Stimulated activated CD4-positive, alpha-beta T cell treated with anti-CD3 and anti-CD28 coated beads, Interleukin-1b, Interleukin-23, amount 100 ng/mL, for 48 hours (primary cell): ENCODE measurements at places on chromosomes 12 and 14.

GRCh38 chr12:56256326-56256960 is 1.7 kb downstream of the ANKRD52 start:
- DNase-seq: no peak

- no peak for DNase-seq
Observed at GRCh38 chr12:109673379-109673778, 40.2 kb upstream of the FAM222A start.

DNA sequence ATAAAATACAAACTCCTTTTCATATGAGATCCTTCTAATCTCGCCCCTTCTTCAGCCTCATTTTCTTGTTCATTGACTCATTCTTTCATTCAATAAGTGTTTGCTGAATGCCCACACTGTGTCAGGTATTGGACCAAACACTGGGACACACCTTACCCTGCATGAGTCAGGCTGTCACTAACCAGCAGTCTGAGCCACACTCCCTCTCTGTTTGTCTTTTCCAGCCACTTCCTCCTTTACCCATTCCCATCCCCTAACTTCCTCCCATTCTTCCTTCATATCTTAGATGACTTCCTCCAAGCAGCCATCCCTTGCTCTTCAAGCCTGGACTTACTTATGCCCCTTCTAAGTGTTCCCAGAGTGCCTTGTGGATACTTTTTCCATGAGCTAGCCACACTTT is 27.0 kb upstream of the HIF1A start:
- DNase-seq: peak; percentile 34

- DNase-seq: no peak
Observed at GRCh38 chr14:71498212-71498611, 434.0 kb upstream of the RGS6 start.

- no peak for DNase-seq
Observed at GRCh38 chr12:91732086-91732485, 413.6 kb downstream of the BTG1 start.

GRCh38 chr12:129959889-129960288 is 56.1 kb upstream of the TMEM132D start:
- DNase-seq: no peak

DNA sequence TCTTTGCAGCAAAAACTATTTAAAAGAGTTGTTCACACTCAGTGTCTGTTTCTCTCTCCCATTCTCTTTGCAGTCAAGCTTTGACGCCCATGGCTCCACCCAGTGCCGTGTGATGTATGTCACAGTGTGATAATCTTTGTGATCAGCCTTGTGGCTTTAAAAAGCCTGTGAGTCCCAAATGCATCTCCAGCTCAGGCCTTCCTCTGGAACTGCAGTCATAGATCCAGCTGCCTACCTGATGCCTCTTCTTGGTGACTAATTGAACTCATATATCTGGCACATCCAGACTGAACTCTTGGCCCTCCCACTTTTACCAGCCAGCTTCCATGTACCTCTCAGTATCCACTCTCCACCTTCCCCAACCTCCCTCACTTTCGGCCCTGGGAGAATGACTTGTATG is 182.8 kb upstream of the ARHGAP5 start:
- no peak for DNase-seq

DNA sequence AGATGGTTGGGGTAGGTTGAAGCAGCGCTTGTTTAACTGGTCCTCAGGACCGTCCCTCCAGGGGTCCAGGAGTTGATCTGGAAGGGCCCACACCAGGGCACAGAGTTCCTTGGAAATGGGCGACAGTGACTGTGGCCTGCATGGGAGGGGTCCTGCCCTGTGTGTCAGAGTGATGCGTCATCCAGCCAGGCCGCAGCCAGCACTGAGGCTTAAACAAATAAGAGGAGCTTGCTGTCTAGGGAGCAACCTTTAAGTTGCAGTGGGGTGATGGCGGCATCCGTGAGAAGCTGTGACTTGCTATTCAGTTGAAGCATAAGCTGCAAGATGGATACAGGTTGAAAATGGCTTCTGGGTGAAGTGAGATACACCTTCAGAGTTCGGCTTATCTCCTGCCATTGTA is 20.2 kb downstream of the DCAF4 start:
- DNase-seq: no peak

DNA sequence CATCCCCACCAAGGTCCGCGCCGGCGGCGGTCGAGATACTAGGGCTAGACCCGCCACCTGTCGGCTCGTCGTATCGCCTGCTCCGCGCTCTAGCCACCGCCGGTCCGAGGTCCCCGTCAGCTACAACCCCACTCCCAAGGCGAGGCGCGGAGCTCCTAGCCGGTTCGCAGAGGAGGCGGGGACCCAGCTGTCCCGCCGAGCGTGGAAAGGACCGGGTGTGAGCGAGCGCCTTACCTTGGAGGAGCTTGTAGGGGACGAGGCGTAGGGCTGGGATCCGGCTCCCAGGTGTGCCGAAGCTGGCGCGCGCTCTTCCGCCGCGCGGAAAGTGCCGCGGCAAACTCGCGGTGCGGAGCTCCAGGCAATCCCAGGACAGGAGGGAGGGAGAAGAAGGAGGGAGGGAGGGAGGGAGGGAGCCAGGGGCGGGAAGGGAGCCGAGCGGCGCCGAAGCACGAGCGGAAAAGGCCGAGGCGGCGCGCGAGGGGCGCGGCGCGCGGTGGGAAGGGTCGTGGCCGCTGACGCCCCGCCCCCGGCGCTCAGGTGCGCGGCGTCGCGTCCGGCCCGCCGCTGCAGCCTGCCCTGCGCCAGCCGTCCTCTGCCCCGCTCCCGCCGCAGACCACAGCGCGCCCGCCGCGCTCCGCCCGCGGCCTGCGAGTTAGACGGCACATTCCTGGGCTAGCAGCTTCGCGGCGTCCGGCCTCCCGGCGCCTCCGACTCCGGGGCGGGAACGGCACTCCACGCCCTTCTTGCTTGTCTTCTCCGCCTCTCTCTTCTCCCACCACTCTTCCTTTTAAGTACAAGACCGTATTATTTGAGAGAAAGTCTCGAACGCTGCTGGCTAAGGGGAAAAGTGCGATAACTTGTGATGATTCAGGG is at the start of gene PAWR:
TSS of gene PAWR (minus strand) at position 327 of the 873 bp plus-strand sequence. CDS start 720 bp downstream, outside the sequence.
- DNase-seq: peak; percentile 6

GRCh38 chr12:50806176-50806575 is 36.5 kb upstream of the TMPRSS12 start:
- no peak for DNase-seq

DNA sequence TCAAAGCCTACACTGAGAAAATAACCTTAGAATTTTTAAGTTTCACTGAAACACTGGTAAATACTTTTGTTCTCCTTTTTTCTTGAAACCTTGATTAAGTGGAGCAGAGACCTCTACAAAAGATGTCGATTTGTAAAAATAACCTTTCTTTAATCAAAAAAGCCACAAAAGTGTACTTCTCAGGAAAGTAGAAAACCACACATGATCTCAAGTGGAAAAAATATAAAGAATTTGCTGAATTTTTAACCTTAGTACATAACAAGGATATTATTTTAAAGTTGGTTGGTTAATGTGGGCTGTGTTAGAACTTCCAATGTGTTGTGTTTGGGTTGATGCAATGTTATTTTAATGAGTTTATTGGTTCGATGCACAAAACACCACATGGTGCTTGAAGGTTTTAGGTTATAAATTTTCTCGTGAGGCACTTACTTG is 8.6 kb downstream of the LGR5 start:
- no peak for DNase-seq
